CD4-positive, alpha-beta T cell treated with Interferon alpha-2 for 1 hour (primary cell): ENCODE measurements at places on chromosomes 2 and 18.

GRCh38 chr2:5372141-5372540, 320.0 kb upstream of the SOX11 start:
- no peak for DNase-seq

DNA sequence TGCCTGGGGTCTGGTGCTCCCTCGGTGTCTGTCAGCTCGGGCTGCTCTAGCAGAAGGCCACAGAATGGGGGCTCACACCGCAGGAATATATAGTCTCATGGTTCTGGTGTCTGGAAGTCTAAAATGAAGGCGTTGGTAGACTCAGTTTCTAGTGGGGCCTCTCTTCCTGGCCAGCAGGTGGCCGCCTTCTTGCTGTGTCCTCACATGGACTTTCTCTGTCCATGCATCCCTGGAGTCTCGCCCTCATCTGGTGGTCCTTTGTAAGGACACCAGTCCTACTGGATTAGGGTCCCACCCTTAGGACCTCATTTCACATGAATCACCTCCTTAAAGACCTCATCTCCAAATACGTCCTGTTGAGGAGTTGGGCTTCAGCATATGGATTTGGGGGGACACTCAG, 65.7 kb downstream of the RRM2 start:
- no peak for DNase-seq

DNA sequence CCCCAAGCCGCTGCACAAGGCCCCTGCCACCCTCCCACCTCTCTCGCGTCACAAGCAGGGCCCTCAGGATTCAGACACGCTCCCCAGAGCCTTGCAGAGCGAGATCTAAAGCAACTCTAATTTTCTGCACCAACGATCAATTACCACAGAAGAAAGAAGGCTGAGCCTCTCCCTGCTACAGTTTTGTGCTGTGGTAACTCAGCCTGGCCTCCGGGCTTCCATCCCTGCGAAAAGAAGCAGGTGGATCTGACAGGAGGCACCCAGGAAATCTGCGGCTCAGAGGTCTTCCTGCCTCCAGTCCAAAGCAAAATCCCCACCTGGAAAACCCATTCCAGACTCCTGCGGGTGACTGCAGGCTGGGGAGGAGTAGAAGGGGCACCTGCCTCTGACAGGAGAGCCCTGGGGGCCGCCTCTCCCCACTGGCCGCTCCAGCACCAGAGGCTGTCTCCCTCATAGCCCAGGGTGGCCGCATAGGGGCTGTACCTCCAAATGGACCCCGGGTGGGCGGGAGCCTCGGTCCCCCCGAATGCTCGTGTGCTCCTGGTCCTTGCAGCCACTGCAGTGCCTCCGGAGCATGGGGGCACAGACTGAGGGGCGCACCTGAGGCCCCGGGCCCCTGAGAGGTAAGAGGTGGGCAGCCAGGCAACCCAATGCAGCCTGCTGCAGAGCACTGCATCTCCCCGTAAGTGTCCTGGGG, 31.0 kb downstream of the PXDN start:
- DNase-seq, result no peak

- no peak for DNase-seq
Measured at GRCh38 chr18:74597034-74597661, 522 bp upstream of the ZNF407 start.

DNA sequence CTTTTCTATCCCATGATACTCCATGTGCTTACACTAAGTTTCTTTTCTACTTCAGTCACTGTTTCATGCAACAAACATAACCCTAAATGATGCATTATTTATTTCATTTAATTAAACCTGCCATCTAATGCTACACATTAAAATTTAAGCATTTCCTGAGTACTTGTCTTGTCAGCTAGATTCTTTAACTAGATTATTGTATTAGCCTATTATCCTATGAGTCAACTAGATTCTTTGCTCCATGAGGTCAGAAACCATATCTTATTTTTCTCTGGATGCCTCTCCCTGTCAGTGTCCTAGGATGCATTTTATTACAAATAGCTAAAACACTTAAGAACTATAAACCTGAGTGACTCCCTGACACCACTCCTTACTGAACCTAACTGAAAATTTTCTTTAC, 652.4 kb downstream of the SLC4A3 start:
- DNase-seq, result no peak
